ENCODE measurements at places on chromosomes 6 and 20.

GRCh38 chr20:16479666-16480065 lies 93.6 kb downstream of the KIF16B start:
- DNase-seq = no peak

GRCh38 chr20:21548390-21549035 lies 34.6 kb upstream of the NKX2-2 start:
- no peak for DNase-seq

DNA sequence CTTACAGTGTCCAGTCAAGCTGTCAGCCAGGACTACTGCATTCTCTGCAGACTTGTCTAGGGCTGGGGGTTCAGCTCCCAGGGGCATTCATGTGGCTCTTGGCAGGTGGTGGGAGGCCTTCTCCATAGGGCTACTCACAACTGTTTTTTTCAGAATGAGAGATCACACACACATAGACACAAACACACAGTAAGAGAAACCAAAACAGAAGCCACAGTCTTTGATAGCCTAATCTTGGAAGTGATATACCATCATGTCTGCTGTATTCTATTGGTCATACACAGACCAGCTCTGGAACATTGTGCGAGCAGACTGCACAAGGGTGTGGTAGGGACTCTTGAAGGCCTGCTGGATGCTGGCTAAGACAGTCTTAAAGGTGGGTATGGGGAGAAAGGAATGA lies 13.5 kb downstream of the TMEM170B start:
- no peak for DNase-seq

- DNase-seq = no peak
Measured at GRCh38 chr20:16069389-16070010, 503.7 kb downstream of the KIF16B start.

GRCh38 chr6:137893726-137894125 lies 26.7 kb downstream of the TNFAIP3 start:
- no peak for DNase-seq

GRCh38 chr6:38736951-38737350 lies 21.8 kb downstream of the DNAH8 start:
- DNase-seq = no peak

GRCh38 chr6:161410736-161411135 lies 136.9 kb upstream of the AGPAT4 start:
- DNase-seq = no peak

GRCh38 chr20:56347628-56348304 lies 11.0 kb upstream of the FAM210B start:
- DNase-seq = no peak

DNA sequence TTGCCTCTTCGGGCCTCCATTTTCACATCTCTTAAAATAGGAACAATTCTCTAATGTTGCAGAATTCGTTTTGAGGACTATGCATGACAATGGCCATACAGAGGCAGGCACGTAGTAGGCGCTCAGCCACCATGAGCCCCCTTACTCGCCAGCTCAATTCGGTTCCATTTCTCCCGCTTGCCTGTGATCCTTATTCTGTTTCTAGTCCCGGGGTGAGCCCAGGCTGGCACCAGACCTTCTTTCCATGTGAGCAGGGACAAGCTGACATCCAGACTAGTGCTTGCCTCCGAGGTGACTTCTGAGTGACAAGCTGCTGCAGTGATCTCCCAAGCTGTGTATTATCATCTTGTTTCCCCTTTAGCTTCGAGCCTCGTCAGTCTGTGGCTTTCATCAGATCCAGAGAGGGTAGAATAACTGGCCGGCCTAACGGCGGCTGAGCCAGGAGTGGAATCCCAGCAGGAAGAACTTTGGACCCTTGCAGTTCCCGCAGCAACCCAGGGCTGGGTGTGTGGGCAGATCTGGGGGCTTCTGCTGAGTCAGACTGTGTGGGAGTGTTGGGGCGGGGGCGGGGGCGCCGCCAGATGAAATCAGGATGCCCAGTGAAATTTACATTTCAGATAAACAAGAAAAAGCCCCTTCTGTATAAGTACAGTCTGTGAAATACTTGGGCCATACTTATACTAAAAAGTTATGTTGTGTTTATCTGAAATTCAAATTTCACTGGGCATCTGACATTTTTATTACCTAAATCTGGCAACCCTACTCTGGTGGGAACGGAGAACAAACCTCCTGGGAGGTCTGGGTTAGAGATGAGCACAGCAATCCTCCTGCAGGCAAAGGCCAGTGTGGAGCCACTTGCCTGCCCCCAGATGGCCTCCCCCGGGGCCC lies 10.9 kb downstream of the BANF2 start:
- no peak for DNase-seq

DNA sequence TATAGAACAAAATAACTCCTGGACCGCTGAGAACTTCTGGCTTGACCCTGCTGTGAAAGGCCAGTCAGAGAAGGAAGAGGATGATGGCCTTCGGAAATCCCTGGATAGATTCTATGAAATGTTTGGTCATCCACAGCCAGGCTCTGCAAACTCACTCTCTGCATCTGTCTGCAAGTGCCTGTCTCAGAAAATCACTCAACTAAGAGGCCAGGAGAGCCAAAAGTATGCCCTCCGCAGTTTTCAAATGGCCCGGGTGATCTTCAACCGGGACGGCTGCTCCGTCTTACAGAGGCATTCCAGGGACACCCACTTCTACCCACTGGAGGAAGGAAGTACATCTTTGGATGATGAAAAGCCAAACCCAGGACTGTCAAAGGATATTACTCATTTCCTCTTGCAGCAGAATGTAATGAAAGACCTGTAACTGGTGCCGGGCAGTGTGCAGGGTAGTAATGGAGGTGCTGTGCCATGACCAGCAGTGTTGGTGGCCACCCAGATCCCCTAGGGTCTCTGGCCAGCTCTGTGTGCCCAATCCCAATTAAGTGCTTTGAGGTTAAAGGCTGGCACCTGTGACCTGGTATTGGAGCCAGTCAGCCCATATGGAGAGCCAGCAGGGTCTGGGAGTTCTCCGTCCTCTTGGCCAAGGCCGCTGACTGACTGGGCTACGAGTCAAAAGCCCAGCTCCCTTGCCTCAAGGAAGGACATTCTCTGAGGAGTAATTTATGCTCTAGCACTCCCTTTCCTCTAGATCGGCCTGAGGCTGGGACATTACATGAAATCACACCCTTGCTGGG lies 87.1 kb downstream of the TRMT6 start:
- DNase-seq = no peak

DNA sequence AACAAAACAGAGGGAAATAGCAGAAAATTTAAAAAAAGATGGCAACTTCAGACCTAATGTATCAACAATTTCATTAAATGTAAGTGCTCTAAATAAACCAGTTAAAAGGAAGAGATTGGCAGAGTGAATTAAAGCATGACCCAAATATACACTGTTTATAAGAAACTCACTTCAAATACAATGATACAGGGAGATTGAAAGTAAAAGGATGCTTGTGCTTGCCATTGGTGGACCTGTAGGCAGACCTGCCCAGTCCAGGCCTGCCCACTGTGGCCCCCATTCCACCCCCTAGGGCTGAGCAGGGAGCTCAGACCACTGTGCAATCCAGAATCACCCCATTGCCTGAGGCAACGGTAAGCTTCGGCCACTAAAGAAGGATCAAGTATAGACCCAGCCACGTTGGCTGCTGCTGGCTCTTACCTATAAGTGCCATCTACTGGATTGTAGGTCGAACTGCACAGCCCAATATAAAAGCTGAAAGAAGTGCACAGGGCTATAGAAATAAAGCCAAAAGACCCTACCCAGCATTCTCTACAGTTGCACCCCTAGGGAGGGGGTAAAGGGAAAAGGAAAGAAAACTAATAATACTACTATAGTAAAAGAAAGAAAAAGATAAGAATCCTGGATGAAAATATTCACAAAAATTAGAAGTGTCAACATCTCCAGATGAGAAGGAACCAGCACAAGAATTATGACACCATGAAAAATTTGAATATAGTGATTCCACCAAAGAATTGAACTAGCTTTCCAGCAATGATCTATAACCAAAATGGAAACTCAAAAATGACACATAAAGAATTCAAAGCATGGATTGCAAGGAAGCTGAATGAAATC lies 36.1 kb downstream of the PSMB1 start:
- DNase-seq = no peak

- DNase-seq = no peak
Measured at GRCh38 chr20:3995067-3995748, 20.1 kb downstream of the RNF24 start.

- DNase-seq = no peak
Measured at GRCh38 chr6:12939314-12939713, 222.7 kb downstream of the PHACTR1 start.

DNA sequence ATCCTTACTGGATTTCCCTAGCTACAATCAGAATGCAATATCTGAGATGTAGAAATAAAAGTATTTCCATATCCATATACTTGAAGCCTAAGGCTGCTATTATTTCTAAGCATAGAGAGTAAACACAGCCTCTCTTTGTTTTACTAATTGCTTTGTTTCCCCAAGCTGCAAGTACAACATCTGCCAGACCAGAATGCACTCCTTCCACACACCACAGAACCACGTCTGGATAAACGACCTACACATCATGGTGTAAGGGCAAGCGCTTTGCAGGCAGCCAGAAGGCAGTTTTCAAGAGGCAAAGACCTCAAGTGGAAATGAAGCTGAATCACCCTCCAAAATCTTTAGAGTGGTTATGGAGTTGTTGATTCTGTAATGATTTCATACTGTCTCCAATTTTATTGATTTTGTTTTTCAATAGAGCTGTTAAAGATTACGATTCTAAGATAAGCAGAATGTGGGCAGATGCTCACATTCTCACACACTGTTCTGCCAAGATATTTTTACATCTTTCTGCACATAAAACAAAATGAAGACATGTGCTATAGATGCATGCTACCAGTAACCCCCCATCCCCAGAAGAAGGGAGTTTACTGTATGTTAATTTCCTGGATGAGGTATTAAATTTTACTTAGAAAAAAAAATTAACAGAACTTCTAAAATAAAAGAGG lies 88.8 kb downstream of the THEMIS start:
- DNase-seq = no peak

- DNase-seq = no peak
Measured at GRCh38 chr20:63230800-63231268, 4.9 kb upstream of the BIRC7 start.

GRCh38 chr20:36408219-36408618 lies 102.1 kb downstream of the DLGAP4 start:
- DNase-seq = no peak

DNA sequence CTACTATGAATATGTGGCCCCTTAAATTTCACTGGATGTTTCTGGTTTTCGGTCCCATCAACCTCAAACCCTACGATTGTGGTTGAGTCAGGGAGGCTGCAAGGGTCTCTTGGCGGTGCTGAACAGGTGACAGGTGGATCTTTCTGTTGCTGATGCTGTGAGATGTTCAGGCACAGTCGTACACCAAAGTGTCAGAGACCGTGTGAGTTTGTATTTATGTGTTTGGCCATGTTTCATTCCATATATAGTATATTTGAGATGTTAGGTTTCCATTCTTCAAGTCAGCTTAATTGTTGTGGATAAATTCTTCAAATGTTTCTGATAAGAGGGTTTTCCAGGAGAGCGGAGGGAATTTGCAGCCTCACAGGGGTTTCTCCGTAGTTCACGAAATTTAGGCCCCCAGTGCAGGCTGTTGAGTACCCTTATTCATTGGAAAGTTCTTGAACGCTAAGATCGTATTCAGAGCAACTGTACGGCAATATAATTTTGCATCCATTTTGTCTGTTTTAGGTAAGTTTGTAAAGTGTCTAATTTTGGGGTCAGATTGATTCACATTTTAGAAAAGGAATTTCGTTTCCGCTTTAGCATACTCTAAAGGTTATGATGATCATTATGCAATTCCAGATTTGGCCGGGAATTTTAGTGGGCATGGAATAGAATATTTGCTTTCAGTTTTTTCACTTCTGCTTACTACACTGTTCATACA lies 1.2 kb downstream of the TAB2 start:
- DNase-seq = no peak

GRCh38 chr6:84848960-84849359 lies 84.6 kb upstream of the TBX18 start:
- no peak for DNase-seq

GRCh38 chr6:33164665-33165373 lies 27.4 kb downstream of the COL11A2 start:
- DNase-seq = no peak

DNA sequence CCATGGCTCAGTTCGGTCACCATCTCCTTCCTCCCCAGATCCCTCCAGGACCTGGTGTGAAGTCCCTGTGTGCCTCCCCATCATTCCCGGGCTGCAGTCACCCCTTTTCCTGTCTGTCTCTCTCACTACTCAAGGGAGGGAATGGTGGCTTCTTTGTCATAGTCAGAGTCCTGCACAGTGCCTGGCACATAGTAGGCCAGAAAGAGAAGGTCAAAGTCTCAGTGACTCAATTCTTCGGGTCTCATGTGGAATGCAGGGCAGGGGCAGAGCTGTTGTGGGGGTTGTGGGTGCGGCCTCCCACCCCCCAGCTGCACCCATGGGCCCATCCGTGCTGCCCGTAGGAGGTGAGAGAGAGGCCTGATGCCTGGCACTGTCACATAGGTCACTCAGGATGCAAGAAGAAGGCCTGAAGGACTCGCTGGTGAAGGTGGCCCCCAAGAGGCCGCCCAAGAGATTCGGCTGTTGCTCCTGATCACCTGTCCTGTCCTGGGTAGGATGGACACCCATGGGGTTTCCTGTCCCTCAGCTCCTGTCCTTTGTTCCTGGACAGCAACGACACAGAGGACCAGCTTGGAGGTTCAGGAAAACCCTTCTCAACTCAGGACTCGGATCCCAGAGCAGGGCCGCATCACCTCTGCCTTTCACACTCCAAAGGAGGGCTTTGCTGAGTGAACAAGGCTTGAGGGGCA lies 34.1 kb downstream of the RAB44 start:
- DNase-seq = no peak
